Mesendoderm (in vitro differentiated cells): ENCODE measurements at places on chromosomes 16 and 17.
A peak's percentile ranks its signal among the peaks of the same experiment; 100 is the strongest.

DNA sequence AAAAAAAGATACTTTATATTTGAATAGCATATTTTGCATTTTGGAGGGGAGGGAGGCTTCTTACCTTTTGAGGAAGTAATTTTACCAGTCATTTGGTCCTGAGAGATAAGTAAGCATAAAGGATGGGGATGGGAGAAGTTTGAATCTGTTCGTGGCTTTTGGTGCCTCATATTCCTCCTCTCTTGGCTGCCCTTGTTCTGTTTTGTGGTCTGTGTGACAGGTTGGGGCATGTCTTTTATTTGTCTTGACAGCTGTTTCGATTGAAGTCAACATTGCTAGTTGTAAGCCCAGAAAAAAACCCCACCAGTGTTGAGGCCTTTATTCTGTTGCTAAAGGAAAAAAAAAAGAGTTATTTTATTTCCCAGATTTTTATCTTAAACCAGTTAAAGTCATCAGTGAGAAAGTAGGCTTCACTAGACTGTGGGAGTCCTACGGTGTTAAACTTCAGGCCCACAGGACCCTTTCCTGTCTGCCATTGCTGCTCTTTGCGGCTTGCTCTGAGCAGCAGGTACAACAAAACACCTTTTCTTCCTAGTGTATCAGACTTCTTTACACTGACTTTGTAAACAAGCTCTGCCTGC, 11.4 kb downstream of the SLC7A6 start:
- no peak for DNase-seq

DNA sequence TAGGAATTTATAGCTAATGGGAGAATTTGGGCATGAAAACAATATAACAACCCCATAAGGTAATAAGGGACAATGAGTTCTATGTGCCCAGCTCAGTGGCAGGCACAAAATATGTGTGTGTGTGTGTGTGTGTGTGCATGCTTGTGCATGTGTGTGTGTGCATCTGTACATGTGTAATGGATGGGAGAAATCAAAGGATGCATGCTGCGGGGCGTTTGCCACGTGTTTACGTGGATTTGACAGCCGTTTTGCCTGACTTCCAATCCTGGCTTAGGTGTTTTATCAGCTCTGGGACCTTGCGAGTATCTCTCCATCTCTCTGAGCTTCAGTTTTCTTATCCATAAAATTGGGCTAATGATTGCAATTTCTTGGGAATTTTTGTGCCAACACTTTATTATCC, 108.4 kb downstream of the IRX5 start:
- DNase-seq = no peak

DNA sequence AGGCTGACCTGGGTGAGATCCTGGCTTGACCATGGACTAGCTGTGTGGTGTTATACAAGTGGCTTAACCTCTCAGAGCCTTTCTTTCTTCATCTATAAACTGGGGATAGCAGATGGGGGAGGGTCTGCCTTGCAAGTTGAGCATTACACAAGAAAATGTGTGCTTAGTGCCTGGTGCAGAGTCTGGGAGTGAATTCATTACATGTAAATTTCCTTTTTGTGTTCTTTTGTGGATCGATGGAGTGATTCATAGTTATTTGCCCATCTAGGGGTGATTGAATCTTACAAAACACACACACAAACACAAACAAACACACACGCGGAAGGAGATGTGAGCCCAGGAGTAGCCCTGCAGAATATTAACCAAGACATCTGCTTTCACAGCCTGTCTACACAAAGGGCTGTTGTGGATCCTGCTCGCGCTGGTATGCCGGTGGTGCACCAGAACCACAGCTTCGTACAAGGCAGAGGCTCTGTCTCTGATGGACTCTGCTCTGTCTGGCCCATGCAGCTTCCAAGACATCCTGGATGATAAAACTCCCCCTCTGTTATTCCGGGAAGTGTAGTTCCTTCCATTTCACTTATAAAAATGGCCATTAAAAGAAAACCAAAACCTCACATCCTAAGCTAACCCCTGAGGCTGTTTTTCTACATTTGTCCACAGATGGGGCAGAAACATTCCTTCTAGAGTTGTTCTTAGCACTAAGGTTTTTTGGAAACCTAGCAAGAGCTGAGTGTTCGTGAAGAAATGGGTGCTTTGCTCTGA, 86.1 kb downstream of the UTP18 start:
- no peak for DNase-seq

DNA sequence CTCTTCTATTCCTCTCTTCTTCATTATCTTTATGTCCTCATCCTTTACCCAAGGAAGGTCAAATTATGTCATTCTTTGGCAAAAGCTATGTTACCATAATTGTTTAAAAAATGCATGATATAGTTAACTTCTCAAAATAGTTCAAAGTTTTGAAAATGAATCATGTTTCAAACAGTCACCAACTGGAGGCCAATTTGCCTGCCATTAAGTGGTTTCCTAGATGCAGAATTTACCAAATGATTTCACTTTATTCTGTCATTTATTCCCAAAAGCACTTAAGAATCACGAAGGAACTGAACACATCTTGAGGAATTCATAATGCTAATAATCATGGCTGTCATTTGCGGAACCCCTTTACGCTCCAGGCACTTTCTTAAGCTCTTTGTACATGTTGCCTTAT, 190.9 kb upstream of the CDH11 start:
- DNase-seq = no peak

GRCh38 chr16:64206862-64207261, 915.0 kb downstream of the CDH11 start:
- DNase-seq = peak; percentile 44

DNA sequence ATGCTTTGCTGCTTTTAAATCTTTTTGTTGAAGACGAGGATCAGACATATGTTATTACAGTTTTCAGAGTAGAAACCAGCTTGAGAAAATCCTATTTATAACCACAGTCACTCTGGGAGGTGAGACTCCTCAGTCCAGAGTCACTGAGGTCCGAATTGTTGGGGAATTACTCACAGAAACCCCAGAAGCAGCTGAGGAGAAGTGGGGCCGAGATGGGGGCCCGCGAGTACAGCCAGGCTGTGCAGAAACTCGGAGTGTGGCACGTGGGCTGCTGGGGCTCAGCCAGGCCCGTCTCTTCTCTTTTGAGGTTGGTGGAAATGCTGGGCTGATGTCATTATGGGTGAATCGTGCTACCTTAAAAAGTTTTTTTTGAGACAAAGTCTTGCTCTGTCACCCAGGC, 14.4 kb upstream of the GNG13 start:
- no peak for DNase-seq

DNA sequence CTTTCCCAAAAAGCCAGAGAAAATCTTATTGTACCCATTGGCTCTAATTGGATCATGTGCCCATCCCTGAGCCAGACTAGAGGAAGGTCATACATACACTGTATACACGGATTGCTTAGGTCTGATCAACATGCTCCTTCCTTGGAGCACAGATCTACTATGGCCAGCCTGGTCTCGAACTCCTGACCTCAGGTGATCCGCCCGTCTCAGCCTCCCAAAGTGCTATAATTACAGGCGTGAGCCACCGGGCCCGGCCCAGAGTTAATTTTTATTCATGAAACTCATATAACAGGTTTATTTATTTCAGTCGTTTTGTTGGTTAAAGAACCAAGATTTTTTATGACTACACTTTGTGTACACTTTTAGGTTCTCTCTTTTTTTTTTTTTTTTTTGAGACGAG, 1.2 kb upstream of the TAOK1 start:
- no peak for DNase-seq

DNA sequence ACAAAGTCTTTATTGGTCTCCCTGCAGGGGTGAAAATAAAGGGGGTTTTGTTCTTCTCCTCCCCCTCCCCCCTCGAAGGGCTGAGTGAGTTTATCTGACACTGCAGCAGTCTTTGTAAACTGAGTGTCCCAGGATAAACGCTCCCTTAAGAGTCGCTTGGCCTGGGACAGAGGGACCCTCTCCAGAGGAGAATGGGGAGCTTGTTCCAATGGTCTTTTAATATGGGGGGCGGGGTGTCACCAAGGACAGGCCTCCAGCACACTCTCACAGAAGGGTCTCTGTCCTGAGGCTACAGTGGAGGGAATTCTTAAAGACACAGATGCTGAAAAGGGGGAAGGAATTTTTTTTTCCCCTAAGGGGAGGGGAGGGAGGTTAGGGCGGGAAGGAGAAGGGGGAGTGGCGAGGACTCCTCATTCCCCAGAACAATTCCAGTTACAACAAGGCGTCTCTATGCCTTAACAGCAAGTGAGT, 455.5 kb downstream of the SOX9 start:
- peak; percentile 64 for DNase-seq

DNA sequence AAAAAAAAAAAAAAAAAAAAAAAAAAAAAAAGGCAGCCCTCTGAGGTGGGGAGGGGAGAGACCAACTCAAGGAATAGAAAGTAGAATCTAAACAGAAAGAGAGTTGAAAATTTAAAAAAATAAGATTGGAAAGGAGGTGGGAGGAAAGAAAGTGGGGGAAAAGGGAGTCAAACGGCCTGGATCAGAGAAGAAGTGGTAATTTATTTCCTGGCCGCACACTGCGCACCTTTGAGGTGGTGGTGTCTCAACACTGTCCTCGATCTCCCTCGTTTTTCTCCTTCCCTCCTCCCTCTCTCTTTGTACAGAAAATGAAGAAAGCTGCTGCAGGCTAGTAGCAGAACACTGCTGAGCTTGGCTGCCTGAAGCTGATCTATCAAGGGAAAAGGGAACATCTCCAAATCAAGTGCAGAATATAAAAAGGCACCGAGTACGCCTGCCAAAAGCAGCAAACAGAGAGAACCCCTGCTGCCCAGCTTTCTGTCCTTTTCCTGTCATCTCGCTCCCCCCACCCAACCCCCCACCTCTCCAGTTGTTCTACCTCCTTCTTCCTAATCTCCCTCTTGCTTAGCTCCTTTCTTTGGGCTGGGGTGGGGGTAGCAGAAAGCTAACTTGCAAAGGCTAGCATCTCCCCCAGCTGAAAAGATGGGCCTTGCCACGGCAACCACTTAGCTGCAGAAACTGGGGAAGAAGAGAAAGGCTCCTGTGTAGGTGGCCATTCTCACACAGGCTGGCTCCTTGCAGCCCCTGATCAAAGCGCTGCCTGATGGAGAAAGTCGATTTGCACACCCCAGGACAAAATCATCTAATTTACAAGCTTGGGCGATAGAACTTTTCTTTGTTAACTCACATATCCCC, 22.5 kb downstream of the AXIN2 start:
- DNase-seq = no peak
